ENCODE measurements at places on chromosomes 1 and 21.

DNA sequence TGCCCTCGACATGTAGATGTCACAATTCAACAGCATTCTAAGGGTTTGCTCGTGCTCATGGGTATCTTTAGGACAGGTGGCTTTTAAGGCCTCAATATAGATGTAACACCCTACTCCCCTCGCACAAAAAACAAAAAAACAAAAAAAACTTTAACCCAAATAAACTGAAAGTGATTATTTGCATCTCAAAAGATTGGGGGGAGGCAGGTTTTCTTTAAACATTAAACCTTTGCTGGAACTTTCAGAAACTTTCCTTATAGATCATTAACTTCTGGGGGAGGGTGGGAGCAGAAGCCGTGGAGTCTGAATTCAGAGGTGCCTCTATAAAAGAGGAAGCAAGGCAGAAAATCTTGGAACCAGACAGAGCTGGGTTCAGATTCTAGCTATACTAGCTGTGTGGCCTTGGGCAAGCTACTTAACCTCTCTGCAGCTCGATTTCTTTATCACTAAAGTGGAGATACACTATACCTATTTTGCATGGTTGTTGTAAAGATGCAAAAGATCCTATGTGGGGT is 3.2 kb upstream of the KIAA1614 start:
- DNase-seq: no peak

DNA sequence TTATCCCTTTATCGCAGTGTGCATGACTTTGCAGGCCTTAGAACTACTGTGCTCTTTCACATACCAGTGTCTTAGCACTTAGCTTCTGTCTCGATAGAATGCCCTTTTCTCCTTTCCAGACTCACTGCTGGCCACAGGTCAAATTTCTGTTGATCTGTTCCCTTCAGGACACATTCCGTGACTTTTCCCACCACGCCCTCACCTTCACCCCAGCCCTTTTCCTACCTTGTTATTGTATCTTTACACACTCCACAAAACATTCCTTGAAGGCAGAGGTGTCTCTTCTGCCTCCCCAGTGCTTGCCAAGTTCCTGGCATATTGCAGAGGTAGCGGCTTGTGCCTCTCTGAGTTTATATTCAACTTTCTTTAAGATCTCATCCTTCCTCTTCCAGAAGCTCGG is 3.7 kb upstream of the IGSF9 start:
- no peak for DNase-seq

GRCh38 chr1:23575226-23575810 is 16.0 kb upstream of the ID3 start:
- no peak for DNase-seq

DNA sequence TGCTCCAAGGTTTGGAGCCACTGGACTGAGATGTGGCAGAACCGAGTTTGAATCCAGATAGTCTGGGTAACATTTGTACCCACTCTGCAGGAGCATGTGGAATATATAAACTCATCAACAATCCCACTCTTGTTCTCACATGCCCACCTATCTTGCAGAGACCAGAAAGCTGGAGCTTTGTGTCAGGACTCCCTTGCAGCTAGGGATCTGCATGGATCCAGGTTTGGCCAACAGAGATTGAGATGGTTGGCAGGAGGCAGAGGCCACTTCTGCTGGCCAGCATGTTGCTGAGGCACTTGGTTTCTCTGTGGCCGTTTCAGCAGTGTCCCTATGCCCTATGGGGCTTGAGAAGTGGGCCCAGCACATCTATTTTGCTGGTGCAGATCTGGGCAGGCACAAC is 208.3 kb downstream of the KAZN start:
- peak; percentile 6 for DNase-seq

- no peak for DNase-seq
These were observed 2.5 kb downstream of the SLC1A7 start for GRCh38 chr1:53139951-53140361.

GRCh38 chr1:202966006-202966898 is 805 bp downstream of the CYB5R1 start:
- no peak for DNase-seq

DNA sequence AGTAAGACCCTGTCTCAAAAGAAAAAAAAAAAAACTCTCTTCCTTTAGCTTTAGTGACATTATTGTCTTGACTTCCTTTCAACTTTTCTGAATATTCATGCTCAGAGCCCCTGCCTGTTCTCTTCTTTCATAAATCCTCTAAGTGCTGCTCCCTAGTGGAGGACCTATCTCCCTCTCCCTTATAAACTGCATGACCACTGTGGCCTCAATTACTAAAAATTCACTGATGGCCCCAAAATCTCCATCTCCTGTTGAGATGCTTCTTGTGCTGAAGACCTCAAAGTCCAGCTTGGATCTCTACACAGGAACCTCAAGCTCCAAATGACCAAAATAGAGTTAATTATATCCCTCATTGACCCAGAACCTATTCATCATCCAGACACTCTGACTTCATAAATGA is 7.8 kb downstream of the ITLN1 start:
- peak; percentile 22 for DNase-seq

GRCh38 chr1:76668046-76668445 is 199.2 kb upstream of the ST6GALNAC5 start:
- no peak for DNase-seq

DNA sequence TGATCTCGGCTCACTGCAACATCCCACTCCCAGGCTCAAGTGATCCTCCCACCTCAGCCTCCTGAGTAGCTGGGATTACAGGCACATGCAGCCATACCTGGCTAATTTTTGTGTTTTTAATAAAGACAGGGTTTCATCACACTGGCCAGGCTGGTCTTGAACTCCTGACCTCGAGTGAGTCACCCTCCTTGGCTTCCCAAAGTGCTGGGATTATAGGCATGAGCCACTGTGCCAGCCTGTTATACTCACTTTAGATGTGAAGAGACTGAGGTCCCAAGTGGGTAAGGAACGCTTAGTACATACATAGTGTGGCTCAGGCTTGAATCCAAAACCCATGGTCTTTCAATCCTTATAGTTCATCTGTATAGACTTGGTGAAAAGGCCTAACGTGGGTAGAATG is 63.7 kb upstream of the EPS8L3 start:
- DNase-seq: no peak

- DNase-seq: no peak
These were observed 8.0 kb downstream of the LRRC42 start for GRCh38 chr1:53954128-53954527.

DNA sequence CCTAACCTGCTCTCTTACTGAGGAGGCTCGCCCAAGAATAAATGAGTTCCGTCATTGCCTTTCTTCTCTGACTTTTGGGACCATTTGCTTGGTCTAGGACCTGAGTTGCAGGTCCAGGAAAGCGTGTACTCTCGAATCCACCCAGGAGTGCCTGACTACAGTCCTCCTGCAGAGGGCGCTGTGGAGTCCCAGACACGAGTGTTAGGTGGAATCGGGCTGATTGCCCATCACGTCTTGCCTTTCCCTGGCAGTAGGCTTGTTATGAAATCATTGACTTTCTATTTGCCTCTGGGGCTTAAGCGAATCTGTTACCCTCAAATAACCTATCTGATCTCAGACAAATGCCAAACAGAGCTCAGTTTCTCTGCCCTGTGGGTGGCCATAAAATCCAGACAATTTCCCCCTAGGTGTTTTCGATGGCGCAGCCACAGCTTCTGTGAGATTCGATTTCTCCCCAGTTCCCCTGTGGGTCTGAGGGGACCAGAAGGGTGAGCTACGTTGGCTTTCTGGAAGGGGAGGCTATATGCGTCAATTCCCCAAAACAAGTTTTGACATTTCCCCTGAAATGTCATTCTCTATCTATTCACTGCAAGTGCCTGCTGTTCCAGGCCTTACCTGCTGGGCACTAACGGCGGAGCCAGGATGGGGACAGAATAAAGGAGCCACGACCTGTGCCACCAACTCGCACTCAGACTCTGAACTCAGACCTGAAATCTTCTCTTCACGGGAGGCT is at the start of gene IL20:
TSS of gene IL20 (plus strand) at position 685 of the 733 bp plus-strand sequence. CDS start 230 bp downstream, outside the sequence.
- DNase-seq: peak; percentile 78

DNA sequence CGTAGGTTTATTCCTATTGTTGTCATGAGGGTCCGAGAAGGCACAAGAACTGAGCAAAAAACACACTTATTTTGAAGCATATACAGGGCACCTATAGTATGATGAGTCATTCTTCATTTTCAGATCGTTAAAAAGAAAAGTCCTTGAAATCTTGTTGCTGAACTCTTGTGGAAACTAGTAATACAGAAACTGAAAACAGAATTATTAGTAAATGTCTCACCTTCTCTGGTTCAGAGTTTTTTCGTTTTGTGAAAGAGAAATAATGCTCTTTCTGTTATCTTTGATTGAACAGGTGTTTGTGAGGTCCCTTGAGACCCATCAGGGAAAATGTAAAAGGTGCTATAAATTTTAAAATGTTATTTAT is 102.0 kb upstream of the COA6 start:
- DNase-seq: no peak

DNA sequence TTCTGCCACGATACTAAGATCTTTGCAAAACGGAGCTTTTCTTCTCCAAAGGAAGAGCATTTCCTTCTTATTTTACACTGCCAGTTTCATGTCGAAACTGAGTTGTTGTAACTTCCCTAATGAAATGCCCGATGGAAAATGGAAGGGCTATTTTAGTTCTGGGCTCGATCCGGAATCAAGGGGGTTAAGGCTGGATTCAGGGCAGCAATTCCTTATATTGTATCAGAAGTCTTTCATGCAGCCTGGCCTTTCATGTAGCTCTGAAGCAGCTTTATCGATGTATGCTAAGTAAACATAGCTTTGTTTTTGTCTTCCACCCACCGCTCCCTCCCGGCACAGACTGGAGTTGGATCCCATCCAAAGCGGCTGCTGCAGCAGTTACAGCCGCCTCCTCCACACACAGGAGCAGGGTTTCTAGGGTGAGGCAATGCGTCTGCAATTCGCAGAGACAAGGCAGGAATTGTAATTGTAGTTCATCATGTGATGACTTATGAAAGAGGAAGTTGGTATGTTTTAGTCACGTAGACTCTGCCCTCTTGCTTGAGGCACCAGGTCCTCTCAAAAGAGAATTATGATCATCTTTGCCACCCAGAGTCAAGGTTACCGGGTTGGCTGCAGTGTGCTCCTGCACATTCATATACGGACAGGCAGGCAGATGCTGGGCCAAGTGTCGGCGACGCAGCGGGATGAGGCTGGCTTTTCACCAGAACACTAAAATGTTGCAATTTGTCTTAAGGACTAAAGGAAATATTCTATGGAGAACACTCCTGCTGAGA is 2.6 kb upstream of the IRF2BP2 start:
- peak; percentile 95 for DNase-seq

GRCh38 chr1:29986986-29987385 is 736.4 kb downstream of the MATN1 start:
- no peak for DNase-seq

- no peak for DNase-seq
These were observed 60.5 kb downstream of the TBX15 start for GRCh38 chr1:118927427-118928187.

GRCh38 chr21:44449473-44450363 is 5.6 kb upstream of the LRRC3 start:
- no peak for DNase-seq
